Epithelial cell of esophagus (primary cell): ENCODE measurements at places on chromosomes 2 and 18.

GRCh38 chr2:172373766-172374165, 53.6 kb upstream of the ITGA6 start:
- DNase-seq, result peak; percentile 86

DNA sequence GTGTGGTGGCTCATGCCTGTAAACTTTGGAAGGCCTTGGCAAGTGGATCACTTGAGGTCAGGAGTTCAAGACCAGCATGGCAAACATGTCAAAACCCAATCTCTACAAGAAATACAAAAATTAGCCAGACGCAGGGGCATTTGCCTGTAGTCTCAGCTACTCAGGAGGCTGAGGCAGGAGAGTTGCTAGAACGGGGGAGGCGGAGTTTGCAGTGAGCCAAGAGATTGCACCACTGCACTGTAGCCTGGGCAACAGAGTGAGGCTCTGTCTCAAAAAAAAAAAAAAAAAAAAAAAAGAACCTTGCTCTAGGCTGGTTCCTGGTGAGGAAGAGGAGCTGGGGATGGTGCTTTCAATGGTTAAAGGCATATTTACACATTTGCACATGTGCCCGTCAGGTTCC, 129.4 kb downstream of the LYPD6B start:
- DNase-seq, result peak; percentile 23

GRCh38 chr2:187215532-187216240, 232.4 kb downstream of the CALCRL start:
- DNase-seq, result no peak

DNA sequence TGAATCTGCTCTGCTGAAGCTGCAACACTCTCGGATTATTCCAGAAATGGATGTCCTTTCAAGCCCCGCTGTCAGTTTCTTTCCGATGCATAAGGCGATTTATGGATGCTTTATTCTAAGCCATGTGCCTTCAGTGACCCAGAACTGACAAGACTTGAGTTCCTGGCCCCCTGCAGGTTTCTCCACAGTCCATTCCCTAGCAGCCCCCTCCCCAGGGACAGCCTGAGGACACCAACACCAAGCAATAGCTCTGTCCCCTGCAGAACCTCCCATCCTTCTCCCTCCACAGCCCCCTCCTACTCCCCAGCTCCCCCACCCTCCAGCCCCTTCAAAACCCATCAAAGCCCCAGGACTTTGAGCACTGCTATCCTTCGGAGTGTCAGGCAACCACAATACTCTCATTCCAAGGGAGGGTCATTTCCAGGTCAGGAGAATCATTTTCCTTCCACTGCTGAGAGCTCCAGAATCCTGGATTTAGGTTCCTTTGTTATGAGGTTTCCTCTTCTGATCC, 24.6 kb upstream of the SPP2 start:
- no peak for DNase-seq

DNA sequence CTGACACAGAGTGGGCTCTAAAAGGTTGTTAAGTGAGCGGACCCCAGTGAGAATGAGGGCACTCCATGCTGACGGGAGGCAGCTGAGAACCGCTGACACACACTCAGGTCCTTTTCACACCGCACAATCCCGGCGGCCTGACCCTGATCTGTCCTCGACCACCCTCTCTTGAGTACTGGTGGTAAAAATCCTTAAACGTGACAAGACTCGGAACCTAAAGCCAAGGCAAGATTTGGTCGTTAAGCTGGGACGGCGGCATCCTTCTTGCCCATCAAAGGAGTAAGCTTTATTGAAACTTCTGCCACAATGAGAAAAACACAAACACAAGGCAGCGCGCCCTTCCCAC, 569 bp downstream of the TMX3 start:
- peak; percentile 13 for DNase-seq

DNA sequence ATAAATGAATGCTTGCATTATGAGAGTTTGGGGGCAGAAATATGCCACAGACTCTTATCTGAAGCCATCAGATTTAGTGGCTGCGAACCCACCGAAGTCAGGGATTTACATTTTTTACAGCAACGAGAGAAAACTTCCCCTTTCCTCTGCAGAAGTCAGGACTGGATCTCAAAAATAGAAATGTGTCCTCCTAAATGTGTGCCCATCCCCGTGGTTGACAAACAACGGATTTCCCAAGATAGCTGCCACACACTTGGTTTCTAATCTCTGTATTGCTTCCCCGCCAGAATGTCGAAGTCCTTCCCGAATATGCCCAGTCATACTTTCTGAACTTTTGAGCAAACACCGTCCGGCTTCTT, 879 bp upstream of the ADAM23 start:
- no peak for DNase-seq

DNA sequence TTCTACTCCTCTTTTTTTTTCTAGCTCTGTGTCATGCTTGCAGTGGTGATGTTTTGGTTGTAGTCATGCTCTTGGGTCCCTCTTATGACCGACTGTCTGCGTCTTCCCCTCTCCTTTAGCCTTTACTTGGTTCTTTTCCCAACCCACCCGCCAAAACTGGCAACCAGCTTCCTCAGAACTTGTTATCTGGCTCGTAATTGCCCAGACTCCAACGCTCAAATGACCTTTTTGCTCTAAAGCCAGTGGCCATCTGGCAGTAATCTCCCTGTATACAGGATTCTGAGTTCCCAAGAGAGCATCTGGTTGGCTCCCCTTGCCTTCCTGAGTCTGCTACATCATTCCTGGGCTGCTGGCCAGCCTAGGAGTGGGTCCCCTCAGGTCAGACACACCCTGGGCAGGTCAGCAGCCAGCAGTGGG, 147.2 kb downstream of the MGAT5 start:
- DNase-seq, result no peak

DNA sequence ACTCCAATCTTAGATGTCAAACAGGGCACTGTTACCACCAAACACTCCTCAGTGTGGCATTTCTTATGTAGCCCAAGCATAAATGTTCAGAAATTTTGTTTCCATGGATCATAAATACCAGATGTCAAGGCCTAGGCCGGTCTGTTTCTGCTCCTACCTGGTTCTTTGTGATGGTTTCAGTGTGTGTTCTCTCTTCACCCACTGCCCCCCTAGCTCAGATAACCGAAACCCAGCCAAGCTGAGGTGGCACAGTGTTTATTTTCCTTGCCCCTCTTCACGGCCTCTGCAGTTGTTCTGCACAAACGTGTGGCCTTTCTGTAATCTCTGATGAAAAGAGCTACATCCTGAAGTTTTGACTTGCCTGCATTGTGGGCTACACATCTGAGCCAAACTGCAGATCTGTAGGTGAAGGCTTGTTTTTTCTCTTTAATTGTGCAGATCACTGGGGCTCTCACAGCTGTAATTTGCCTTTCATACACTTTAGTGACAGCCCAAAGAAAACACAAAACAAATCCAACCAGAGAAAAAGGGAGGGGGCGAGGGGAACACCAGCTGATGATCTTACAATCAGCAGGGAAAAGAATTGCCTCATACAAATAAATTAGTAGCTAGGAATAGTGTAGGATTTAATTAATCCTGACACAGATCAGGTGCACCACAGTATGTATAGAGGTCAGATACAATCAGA, 99.1 kb downstream of the NRP2 start:
- DNase-seq, result no peak

DNA sequence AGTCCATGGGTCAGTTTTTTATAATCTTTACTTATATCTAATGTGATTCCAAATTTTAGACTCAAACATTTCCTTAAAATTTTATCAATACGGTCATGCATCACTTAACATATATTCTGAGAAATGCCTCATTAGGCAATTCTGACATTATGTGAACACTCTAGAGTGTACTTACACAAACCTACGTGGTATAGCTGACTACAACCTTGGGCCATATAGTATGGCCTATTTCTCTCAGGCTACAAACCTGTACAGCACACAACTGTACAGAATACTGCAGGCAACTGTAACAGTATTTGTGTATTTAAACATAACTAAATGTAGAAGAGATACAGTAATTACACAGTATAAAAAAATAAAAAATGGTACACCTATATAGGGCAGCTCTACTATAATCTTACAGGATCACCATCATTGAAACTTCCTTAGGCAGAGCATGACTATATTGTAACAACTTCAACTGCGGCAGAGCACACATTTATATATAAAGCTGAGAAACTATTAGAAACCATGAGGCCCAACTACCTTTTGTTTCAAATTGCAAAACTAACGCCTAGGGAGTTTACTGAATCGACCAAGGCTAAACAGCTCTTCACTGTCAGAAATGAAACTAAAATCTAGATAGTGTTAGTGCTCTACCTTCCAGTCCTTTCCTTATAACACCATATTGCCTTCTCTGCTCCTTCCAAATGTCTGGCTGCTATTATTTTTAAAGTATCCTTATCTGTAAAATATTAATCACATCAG, 6.9 kb downstream of the YES1 start:
- DNase-seq, result no peak

DNA sequence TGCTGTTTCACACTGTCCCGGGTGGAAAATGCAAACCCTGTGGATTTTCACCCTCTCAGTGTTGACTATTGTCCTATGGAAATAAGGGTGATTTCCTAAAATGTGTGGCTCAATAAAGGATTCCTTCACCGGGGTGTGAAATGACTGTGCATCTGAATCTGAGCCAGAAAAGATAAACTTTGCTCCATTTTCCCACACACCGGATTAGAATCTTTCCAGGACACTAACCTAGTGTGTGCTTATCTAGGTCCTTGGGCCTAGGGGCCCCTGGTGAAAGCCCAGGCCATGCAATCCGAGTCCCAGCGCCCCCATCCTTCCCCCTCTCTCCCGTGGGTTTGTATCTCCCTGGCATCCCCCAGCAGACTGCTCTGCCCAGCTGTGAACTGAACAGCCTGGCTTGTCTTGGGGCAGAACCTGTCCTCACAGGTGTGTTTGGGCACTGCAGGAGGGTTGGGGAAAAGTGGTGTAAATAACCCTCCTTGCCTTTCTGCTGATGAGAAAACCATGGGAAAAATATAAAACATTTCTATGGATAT, 17.3 kb downstream of the KLHL29 start:
- no peak for DNase-seq

GRCh38 chr2:196182439-196183171, 11.2 kb upstream of the STK17B start:
- no peak for DNase-seq

- DNase-seq, result no peak
Observed at GRCh38 chr2:95349568-95350322, 52.6 kb downstream of the KCNIP3 start.

DNA sequence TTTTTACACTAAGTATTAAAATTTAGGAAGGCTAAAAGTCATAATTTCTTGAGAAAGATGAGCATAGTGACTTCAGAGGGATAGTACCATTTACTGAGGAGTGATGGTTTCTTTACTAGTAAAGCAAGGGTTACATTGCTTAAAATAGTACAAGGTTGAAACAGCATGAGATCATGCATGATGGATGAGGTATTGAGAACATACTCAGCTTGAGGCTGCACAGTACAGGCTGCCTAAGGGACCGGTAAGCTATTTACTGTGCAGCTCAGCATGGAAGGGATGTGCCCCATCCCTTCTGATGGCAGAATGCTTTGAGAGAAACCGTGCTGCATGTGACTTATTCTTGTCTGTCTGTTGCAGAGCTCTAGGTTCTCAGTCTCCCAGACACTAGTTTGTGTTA, 122.1 kb downstream of the EML6 start:
- no peak for DNase-seq

- DNase-seq, result peak; percentile 36
Observed at GRCh38 chr2:231387904-231388724, 7.4 kb upstream of the B3GNT7 start.

GRCh38 chr18:25314838-25315190, 37.2 kb downstream of the ZNF521 start:
- DNase-seq, result no peak

DNA sequence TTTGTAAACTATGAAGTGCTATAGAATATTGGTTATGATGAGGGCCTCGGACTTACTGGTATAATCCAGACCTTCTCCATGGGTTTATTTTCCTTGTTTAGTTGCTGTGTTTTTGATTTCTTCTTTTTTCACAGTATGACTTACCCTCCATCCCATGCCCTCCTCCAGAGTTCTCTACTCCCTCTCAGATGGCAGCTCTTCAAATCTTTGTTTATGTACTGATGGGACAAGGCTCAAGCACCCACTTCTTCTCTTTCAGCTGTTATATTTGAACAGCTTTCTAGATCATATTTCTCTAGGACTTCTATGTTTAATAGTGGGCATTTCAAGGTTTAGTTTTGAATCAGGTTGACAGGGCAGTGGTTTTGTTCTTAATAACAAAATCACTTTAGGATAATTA, 43.9 kb downstream of the CLIP4 start:
- no peak for DNase-seq

- DNase-seq, result no peak
Observed at GRCh38 chr2:85785027-85785822, 31.4 kb downstream of the ATOH8 start.

- DNase-seq, result no peak
Observed at GRCh38 chr2:29821591-29821990, 99.8 kb downstream of the ALK start.
